Kidney (tissue), 22 donors: ENCODE measurements at places on chromosomes 4 and X. TPM values are rescaled to one million over a fixed set of nuclear protein-coding genes. Genes with fewer than 3 reads are reported as not detected.
A peak's percentile ranks its signal among the peaks of the same experiment; 100 is the strongest.

GRCh38 chr4:18241727-18242126, 220.2 kb upstream of the LCORL start:
- no peak for DNase-seq

DNA sequence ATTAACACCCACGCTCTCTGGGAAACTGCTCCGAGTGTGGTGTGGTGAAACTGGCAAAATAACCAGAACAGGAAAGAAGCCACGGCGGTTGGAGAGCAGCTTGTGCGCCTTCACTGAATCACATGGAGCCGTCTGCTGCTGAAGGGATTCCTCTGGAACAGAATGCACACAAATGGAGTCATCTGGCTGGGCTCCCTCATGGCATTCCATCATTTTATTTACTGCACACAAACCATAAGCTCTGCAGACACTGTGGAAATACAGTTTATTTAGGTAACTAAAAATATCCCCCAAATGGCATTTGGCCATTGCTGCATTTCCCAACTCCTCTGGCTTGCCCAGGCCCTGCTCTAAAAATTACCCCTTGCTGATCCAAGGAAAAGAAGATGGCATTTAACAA, 187.0 kb upstream of the S100G start:
- peak; percentile 51 for DNase-seq

DNA sequence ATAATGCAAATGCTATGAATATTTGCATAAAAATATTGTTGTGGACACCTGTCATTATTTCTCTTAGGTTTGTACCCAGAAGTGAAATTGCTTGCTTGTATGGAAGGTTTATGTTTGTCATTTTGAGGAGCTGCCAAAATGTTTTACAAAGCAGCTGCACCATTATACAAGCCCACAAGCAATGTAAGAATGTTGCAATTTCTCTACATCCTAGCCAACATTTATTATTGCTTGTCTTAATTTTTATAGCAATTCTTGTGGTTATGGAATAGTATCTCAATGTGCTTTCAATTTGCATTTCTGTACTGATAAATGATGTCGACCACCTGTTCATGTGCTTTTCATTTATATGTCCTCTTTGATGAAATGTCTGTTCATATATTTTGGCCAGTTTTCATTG, 18.7 kb upstream of the RBMX start:
- DNase-seq, result no peak

- no peak for DNase-seq
Measured at GRCh38 chr4:99165978-99166377, 21.9 kb upstream of the ADH4 start.

GRCh38 chr4:40202474-40202873, 5.6 kb downstream of the RHOH start:
- DNase-seq, result no peak

DNA sequence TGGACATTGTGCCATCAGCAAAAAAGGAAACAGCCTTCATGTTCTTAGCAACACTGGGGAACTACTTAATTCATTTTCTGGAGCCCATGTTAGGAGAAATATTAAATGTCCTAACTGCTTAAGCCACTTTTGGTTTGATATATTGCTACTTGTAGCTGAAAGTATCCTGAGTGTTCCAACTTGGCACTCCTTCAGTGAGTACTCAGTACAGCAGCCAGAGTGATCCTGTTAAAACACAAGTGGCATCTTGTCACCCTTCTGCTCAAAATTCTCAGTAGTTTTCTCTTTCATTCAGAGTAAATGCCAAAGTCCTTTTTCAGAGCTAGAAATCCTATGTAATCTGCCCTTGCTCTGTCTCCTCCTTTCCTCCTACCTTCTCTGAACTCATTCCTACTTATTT, 522.0 kb downstream of the GRID2 start:
- DNase-seq, result no peak

- no peak for DNase-seq
Measured at GRCh38 chrX:82627568-82627967, 880.5 kb upstream of the POU3F4 start.

DNA sequence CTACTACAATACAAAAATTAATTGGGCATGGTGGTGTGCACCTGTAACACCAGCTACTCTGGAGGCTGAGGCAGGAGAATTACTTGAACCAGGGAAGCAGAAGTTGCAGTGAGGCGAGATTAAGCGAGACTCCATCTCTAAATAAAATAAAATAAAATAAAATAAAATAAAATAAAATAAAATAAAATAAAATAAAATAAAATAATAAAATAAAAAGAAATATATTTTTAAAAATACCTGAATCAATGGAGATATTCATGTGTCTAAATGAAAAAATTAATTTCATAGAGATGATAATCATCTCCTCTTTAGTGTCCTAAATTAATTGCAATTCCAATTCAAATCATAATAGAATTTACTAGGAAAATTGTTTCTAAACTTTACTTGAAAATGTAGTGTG, 406.1 kb upstream of the POU3F4 start:
- no peak for DNase-seq

DNA sequence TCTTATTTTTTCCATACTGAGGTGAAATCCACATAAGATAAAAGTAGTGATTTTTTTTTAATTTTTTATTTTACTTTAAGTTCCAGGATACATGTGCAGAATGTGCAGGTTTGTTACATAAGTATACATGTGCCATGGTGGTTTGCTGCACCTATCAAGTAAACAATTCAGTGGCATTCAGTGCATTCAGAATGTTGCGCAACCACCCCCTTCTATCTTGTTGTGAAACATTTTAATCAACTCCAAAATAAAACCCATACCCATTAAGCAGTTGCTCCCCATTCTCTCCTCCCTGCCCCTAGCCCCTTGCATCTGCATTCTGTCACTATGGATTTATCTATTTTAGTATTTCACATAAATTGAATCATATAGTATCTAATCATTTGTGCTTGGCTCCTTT, 121.2 kb downstream of the KLHL13 start:
- no peak for DNase-seq

GRCh38 chr4:25477221-25477620, 100.2 kb downstream of the ANAPC4 start:
- no peak for DNase-seq

- DNase-seq, result no peak
Measured at GRCh38 chrX:37010496-37010895, 2.3 kb downstream of the FAM47C start.

- DNase-seq, result no peak
Measured at GRCh38 chr4:176927664-176928063, 134.9 kb upstream of the VEGFC start.

DNA sequence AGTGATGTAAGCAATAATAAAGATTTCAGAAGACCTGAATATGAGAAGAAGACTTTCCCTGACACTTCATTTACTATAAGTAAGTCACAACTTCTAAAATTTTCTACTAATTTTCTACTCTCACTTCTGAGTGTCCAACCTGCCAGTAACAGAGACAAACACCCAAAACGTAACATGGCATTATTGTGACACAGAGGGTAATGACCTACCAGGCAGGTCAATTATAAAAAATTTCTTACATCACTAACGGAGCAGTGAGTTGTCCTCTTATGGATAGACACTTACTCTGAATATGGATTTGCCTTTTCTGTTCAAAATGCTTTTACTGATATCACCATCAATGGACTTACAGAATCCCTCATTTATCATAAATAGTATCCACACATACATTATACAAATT, 405.9 kb upstream of the MAGEB16 start:
- DNase-seq, result no peak

DNA sequence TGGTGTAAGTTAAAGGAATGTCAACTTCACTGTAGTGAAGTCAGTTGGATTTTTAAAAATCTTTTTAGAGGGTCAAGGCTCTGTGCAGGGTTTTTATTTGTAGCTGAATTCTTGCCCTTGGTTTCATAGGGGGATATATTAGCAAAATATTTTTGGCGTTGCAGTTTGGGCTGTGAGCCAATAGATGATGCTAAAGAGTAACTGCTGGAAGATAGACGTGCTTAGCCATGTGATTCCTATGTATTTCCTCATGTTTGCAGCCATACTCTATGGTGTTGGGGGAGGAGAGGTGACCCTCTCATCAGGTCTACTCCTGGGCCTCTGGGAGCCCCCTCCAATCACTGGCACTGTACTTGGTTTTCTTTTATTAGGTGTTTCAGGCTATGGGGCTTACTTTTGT, 246.7 kb upstream of the ARHGAP24 start:
- DNase-seq, result no peak

DNA sequence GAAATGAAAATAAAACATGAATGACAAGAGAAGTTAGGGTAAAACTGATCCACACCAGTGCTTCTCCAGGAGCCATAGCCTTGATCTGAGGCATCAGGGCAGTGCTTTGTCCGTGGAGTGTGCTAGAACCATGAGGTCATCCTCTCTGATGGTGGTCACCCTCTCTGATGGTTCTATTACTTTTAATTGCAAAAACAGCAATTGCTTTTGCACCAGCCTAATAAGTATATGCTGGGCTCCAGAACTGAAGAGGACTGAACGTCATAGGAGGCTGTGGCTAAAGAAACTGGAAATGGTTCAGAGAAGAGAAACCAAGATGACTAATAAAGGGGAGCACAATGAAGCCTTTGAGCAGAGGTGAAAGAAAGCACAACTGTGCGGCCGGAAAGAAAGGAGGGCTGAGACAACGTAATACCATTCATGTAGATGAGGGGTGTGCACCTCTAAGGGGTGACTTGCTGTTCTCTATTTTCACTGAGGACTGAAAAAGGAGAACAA, 17.0 kb upstream of the TMEM154 start:
- no peak for DNase-seq

GRCh38 chrX:118345045-118345463, 852 bp upstream of the WDR44 start:
- DNase-seq, result peak; percentile 44

- no peak for DNase-seq
Measured at GRCh38 chr4:150004481-150004880, 73.8 kb upstream of the DCLK2 start.

DNA sequence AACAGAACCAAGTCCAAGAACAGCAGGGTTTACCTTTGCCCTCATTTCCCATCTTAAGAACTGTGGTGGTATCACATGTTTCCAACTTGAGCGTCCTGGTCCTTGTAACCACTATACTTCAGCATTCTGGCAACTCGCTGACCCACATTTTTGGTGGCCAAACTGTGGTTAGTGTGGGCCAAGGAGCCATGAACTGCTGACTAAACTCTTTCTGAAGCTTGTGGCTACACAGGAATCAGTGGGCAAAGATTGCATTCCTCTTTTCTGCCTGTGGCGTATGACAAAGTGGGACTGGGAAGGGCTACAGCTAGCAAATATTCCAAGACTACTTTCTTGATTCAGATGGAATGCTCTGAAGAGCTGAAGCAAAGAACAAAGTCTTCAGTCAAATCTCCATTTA, 106.3 kb upstream of the MID1 start:
- DNase-seq, result no peak

DNA sequence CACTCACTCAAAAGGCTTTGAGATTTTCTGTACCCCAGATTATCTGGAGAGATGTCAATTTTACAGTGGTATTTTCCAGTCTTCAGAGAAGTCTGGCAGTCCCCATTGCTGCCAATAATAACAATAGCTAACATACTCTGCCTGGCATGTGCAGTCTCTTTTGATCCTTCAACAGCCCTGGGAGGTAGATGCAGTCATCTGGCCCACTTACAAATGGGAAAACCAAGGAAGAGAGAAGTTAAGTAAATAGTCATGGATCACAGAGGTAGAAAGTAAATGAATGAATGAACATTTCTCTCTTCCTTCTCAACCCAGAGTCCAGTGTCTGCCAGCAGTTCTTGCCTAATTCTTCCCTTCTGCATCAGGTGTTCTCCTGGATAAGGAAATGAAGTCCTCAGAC, 113.0 kb upstream of the EDNRA start:
- no peak for DNase-seq

- DNase-seq, result no peak
Measured at GRCh38 chr4:48989461-48990203, 3.6 kb downstream of the CWH43 start.

GRCh38 chrX:38375891-38376290, 23.5 kb downstream of the OTC start:
- DNase-seq, result no peak

DNA sequence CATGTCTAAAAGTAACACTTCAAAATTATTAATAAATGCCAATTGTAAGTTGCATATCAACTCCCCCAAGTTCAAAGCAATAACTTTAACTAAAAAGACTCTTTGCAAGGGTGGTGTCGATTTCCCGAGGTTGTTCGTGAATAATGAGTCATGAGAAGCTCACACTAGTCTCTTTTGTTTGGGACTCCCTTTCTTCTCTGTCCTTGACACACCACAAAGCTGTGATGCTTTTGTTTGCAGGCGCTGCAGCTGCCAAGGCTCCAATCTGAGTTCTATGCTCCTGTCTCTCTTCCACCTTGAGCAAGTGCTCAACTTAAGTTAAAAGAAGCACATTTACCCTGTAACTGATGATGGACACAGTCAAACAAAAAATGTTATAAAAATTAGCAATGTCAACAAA, 65.9 kb downstream of the FAT1 start:
- DNase-seq, result no peak

DNA sequence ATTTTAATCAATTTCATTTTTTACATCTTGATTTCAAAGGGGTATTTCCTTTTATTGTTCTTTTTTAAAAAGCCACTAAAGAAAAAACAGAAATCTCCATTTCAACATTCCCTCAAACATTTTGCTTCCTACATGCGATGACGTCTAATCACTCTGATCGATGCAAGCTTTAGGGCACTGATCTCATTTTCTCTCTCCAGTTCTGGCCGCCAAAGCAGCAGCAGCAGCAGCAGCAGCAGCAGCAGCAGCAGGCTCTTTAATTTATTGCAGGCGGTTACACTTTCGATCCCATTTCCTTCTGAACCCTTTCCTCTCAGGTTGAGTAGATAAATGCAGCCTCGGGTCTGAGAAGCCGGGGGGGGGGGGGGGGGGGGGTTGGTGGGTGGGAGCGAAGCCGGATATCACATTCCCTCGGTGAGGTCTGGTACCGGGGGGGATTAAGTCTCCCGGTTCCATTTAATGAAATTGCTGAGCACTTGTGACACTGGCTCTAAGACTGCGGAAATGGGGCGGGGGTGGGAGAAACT, 3.4 kb upstream of the PCDH7 start:
- no peak for DNase-seq

DNA sequence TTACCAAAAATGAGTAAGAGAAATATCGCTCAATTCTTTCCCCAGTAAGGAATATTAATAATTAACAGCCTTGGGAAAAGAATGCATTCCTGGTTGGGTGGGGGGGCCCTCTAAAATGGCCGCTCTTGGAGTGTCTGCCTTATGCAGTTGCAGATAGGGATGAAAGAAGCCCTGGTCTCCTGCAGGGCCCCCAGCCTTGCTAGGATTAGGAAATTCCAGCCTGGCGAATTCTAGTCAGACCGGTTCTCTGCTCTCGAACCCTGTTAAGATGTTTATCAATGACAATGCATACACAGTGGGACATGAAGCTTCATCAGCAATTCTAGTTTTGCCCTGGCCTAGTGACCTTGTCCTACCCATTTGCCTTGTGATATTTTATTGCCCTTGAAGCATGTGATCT, 1047.7 kb upstream of the GRID2 start:
- no peak for DNase-seq

BEX1 gene
- polyA plus RNA-seq, result 32.8 TPM

CYLC1 gene
- not detected for polyA plus RNA-seq

CSAG1 gene
- polyA plus RNA-seq, result not detected

CRLF2 gene
- not detected for polyA plus RNA-seq

CXCL11 gene
- polyA plus RNA-seq, result not detected

EIF2S3 gene
- 54.3 TPM for polyA plus RNA-seq

CT45A1 gene
- not detected for polyA plus RNA-seq
